CD4-positive, alpha-beta T cell (primary cell): ENCODE measurements at places on chromosomes 3 and 15. TPM values are rescaled to one million over a fixed set of nuclear protein-coding genes. Genes with fewer than 3 reads are reported as not detected.

DNA sequence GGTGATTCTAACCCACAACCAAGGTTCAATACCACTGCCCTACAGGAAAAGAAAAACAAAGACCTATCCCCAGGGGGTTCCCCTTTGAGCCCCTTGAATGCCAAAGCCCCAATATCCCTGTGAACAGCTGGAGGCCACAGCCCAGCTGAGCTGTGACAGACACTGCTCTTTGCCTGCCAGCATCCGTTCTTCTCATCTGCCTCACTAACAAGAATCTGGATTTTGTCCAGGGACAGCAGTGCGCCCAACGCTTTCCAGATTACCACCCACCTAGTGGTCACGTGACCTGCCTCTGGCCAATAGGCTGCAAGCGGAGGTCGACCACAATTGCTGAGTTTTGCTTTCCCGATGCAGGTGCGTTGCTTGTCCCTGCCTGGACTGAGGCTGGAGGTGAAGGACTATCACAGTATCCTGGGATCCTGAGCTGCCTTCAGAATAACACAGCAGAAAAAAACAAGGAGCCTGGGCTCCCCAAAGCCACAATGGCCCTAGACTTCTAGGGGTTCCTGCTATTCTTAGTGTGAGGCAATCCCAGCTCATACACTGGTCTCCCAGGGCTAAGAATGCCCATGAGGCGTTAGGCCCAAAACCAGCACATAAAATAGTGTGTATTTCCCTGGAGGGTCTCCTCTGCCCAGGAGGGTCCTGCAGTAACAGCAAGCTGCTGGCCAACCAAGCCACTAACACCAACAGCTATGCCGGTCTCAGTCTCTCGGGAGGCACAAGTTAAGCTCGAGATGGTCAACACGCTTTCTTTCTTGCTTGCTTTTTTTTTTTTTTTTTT is 13.8 kb downstream of the BDH1 start:
- no peak for DNase-seq

The GANC gene
- total RNA-seq = 22.3 TPM

GRCh38 chr3:61903931-61904657 is 342.7 kb downstream of the PTPRG start:
- DNase-seq = no peak

The LRRN1 gene
- total RNA-seq = not detected

DNA sequence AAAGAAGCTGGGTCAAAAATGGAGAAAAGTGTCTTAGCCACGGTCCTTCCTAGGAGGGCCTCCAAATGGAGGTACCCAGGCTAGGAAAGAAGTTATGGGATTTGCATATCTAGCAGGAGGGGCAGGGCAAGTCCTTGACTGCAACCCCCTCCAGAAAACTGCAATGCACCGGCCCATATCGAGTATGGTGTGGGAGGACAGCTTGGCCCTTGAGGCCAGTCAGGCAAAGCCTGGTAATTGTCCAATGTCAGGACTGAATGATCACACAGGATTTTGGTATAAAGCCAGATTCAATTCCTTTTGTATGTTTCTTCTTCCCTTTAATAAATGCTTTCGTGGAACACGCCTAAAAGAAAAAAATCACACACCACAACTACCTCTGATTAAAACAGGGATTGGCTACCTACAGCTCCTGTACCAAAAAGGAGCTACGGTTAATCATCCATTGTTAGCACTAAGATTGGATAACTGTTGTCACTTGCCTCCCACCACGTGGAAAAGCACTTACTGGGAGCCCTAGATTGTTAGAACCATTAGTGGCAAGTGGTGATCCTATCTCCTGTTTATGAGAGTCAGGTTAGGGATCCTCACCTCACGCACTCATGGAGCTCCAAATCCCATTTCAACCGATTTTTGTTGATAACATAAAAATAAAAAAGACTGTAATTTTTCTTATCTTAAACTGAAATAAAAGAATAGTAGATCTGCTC is 1.2 kb downstream of the ZNF770 start:
- no peak for DNase-seq

The TTC14 gene
- total RNA-seq = 79.0 TPM

DNA sequence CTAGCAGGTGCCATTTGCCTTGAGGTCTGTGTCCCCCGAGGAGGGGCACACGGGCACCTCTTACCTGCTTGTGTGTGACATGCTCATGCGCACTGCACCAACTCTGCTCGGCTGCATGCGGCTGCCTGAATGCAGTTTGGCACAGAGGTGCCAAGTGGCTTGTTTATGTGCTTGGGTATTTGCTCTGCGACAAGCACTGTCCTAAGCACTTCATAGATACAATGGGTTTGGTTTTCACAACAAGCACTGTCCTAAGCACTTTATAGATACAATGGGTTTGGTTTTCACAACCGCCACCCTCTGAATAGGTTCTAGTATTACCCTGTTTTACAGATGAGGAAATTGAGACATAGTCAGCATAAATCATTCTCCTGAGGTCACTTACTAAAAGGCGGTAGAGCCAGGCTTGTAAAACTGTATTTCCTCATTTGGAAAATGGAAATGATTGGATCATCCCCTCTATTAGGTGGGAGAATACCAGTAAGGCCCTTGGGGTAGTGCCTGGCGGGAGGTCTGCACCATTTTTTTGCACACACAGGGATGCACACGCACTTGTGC is 487 bp downstream of the ITIH4 start:
- DNase-seq = no peak

GRCh38 chr15:89396723-89397652 is 62.4 kb upstream of the POLG start:
- DNase-seq = no peak

DNA sequence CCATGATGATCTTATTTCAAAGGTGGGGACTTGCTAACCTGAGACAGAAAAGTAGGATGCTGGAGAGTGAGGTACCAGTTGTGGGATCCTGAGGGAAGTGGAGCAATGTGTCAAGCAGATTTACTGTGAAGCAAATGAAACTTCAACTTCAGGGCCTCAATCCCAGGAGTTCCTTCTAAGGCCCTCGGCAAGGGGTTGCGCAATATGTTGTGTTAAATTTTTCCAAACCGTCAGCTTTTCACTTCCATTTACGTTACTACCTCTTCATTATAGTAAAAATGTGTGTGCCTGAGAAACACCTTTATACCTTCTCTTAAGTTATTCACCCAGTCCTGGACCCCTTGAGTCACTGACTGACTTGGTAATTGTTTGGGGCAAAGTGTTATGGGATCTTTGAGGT is 42.5 kb upstream of the KCNH8 start:
- no peak for DNase-seq

The SEC11A gene
- 47.0 TPM for total RNA-seq

GRCh38 chr3:183122257-183122932 is 23.1 kb upstream of the MCCC1 start:
- DNase-seq = no peak

DNA sequence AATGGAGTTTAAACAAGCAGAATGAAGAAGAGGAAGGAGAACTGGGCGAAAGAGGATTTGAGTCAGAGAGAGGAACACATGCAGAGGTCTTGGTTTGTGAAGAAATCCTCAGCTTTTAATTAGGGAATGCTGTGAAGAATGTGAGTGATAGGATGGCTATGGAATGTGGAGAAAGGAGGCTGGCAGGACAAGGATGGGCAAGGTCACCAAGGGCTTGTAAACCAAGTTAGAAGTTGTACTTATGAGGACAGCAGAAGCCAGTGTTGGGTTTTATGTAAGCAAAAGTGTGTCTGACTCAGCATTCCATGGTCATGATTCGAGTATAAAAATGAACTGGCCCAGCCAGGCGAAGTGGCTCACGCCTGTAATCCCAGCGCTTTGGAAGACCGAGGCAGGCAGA is 60.0 kb upstream of the IL12A start:
- DNase-seq = no peak

GRCh38 chr3:8200996-8201395 is 300.6 kb upstream of the LMCD1 start:
- DNase-seq = no peak

- DNase-seq = no peak
These were observed at the start of gene MME for GRCh38 chr3:155079746-155080487. Gene MME (plus strand): TSS chr3:155080319. CDS start chr3:155084168, 3,849 bp downstream.

- no peak for DNase-seq
These were observed 58.9 kb downstream of the COL8A1 start for GRCh38 chr3:99697250-99697649.

DNA sequence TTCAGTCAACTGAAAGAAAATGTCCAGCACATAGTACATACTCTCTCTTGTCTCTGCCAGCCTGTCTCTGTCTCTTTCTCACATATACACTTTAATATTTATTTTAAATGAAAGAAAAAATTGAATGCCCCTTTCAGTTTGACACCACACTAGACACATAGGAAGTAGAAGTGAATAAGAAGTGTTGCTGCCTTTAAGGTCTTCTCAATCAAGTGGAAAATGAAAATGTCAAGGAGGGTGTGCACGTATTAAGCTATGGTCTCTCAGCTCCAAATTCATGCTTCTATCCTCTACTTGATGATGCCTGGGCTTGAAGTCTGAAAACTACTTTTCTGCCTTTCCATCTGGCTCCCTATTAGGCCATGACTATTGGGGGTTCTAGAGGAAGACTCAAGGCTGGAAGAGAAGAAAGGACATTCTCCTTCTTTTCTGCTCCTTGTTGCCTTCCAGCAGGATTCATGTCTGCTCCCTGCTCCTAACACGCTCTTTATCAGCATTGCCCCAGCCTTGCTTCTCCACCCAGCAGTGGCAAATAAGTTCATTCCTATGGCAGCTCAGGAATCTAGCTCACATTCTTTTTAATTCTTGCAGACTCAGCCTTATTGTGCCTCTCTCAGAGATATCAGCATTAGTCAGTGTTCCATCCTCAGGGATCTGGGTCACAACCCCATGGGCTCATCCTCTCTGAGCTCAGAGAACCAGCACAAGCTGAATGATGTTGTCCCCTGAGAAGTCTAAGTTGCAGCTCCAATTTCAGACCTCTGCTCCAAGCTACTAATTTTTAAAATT is 609.1 kb upstream of the GRM7 start:
- no peak for DNase-seq

The FBXO40 gene
- total RNA-seq = not detected

The SLC2A2 gene
- not detected for total RNA-seq

DNA sequence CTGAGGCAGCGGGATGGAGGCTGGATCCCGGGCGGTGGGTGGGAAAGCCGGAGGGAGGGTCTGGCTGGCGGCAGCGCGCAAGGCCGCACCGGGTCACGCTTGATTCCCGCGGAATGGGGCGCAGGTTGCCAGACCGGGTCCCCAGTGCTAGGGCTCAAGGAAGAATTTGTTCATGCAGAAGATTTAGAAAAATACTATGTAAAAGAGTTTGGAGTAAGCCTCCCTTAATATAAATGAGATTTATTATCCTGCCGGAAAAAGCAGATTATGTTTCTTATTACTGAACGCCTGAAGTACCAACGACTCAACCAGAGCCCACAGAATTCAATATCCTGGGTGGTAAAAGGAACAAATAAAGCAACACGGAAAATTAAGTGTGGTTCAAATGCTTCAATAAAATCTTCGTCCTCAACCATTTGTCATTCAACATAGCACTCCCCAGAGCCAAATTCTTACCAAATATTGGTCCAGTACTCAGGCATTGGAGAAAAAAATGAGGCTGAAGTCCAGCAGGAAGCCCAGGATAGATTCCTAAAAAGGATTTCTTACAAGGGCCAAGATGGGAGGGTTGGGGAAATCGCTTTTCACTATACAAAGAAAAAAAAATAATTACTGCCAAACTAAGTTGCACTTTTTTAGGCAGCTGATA is 1.2 kb upstream of the ZBTB20 start:
- no peak for DNase-seq
